Naive B cell (primary cell): ENCODE measurements at places on chromosomes 6 and 20.

DNA sequence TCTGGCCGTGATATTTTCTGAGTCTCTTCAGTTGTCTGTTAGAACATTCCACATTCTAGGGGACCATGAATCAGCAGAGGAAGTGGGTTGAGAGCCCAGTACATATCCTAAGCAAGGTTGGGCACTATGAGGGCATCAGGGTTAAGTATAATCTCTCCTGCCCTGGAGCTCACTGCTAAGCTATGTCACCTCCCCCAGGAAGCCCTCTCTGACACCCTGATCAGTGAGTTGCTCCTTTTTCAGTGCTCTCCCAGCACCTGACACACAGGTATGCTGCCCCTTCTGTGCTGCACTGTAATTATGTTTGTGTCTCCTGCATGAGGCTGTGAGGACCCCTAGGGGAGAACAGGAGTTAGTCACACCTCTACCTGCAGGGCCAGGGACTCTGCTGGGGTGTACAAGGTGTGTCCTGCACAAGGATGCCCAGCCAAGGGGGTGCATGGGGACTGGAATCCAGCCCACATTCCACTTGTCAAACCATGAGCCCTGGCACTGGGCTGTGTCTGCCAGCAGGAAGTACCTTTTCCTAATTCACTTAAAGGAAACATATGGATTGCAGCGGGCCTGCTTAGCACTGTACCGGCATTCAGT is 3.9 kb downstream of the RAB44 start:
- DNase-seq: no peak

GRCh38 chr20:47490795-47491194 is 10.9 kb upstream of the NCOA3 start:
- no peak for DNase-seq

DNA sequence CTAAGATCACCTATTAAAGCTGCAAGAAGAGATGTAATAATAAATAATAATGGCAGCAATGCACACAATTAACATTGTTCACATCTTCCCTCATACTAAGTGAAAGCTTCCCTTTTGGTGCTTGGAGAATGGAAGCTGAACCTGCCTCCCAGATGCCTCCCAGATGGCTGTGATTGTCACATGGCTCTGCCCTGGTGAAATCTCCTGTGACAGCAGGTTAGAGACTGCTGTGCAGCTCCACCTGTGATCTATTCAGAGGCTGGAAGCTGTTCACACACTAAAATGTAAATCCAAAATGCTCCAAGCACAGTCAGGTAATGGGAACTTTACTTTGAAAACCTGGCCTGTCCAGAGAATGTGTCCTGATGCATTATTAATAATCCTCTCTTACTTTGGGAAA is 41.7 kb upstream of the RGS17 start:
- DNase-seq: no peak

- DNase-seq: no peak
These were observed 58.0 kb upstream of the PHIP start for GRCh38 chr6:79135973-79136470.

GRCh38 chr6:85472744-85473143 is 22.9 kb downstream of the NT5E start:
- DNase-seq: no peak

GRCh38 chr6:33746651-33747100 is at the start of gene IP6K3:
IP6K3 (minus strand) TSS chr6:33746905; CDS start chr6:33735476, 11,429 bp downstream.
- no peak for DNase-seq

GRCh38 chr6:129447198-129447565 is 262.8 kb downstream of the ARHGAP18 start:
- DNase-seq: no peak

DNA sequence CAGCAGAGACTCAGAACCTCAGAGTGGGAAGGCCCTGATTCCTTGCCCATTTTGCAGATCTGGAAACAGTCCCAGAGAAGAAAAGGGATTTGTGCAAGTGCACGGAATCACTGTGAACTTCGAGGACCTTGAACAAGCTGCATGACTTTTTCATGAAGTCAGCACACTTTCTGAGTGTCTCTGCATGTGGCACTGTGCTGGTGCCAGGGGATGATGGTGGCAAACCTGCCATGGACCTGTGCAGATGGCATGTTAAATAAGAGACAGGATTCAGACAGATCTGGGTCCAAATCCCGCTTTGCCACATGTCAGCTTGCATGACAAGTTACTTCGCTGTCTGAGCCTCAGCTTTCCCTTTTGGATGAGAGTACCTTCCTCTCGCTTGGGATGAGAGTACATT is 26.8 kb downstream of the ZNF831 start:
- no peak for DNase-seq

GRCh38 chr20:43379239-43379917 is 78.3 kb upstream of the SRSF6 start:
- DNase-seq: no peak

GRCh38 chr6:121848523-121849255 is 413.2 kb downstream of the GJA1 start:
- no peak for DNase-seq

GRCh38 chr20:36604952-36605398 is 604 bp upstream of the RAB5IF start:
- DNase-seq: no peak

GRCh38 chr6:152146385-152146784 is 338.9 kb downstream of the ESR1 start:
- DNase-seq: no peak

DNA sequence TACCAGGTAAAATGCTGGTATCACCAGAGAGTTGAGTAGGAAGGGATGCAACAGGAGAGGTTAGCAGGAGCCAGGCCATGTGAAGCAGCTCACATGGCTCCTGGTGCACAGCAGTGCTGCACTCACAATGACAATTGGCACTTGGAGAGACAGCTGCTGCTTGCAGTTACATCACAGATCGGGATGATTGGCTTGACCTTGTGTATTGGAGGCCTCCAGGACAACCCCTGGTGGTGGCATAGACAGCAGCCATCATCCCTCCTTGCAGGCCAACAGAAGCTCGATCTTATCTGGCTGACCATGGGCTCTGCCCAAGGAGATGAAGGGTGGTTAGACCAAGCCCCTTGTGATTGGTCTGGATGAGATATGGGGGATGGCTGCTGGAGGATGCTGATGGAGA is 73.0 kb downstream of the EYA2 start:
- DNase-seq: no peak

DNA sequence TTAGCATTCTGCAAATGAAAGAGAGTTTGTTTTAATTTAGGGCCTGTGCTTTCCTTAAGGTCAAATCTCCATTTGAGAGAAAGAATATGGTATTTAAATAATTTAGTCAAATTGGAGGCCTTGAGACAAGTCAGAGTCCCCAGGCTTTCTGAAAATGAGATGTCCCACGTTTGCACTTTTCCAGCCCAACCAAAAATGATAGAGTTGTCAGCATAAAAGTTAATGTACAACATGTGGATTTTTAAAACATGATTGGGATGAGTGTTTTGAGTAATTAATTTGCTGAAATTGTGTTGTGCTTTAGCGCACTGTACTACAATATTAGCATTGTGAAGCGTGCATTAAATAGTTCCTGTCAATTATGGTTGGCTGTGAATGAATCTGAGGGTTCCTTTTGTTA is 10.0 kb downstream of the CD83 start:
- DNase-seq: no peak

DNA sequence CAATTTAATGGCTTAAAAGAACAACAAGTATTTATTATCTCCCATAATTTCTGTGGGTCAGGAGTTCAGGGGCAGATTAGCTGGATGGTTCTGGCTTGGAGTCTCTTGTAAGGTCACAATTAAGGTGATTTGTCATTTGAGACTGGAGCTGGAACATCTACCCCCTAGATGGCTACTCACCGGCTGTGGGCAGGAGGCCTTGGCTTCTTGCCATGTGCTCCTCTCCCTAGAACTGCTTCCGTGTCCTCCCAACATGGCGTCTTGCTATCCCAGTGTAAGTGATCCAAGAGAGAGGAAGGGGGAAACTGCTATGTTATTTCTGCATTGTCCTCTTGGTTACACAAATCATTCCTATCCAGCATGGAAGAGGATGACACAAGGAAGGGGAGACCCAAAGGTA is 210.2 kb upstream of the ECI2 start:
- DNase-seq: no peak

- DNase-seq: no peak
These were observed 149.5 kb downstream of the DOK5 start for GRCh38 chr20:54624706-54625390.

DNA sequence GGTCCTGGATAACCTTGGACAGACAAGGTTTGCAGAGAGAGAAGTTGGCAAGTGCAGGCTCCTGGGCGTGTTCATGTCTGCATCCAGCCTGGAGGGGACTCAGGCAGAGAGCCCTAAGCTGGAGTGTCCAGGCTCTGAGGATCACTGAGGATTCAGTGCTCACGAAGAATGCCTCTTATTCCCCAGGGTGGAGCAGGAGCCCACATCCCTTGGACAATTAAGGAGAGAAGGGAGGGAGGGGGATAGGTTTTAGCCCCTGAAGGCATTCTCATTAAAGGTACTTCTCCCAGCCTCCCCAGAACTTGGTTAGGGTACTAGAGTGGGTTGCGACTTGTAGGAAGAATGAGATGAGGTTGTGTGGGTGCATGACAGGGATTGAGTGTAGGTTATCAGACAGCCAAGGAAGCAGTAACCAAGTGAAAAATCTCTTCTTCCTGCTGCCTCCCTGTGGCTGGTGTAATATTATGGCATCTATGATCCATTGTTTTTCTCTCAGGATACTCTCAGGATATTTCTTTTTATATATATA is 680 bp downstream of the HLA-DPB1 start:
- no peak for DNase-seq

GRCh38 chr20:24705486-24705885 is 236.1 kb downstream of the SYNDIG1 start:
- DNase-seq: no peak

- peak; percentile 6 for DNase-seq
These were observed 27.4 kb upstream of the IGF2R start for GRCh38 chr6:159941286-159942113.

DNA sequence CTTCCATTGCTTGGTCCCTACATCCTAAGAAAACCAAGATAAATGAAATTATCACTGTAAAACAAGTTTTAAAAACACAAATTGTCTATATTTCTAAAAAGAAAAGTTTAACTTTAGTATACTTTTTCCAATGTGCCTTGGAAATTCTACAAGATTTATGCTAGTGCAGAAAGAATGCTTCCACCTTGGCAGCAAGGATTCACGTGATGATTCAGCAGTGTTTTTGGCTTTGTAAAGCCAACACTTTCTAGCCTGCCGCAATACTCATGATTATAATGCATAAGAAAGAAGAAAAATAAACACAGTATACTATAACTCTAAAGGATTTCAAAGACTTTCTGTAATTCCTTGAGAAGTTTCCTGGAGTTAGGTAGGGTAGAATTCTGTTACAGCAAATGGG is 442.7 kb downstream of the TENT5A start:
- no peak for DNase-seq

GRCh38 chr6:9659848-9660247 is 755.0 kb downstream of the TFAP2A start:
- no peak for DNase-seq

DNA sequence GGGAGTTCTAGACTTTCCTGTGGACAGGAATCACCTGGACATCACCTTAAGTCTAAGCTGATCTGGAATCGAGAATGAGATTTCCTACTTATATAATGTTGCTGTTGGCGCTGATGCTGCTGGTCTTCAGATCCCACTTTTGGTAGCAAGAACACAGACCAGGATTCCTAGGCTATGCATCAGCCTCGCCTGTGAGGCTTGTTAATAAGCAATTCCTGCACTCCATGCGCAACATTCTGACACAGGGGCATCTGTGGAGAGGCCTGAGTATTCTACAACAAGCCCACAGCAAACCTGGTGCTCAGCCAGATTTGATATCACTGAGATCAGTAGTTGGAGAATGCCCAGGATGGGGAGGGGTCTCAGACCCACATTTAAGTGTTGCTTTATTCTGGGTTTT is 52.0 kb upstream of the TRIM26 start:
- no peak for DNase-seq

GRCh38 chr6:134590449-134590848 is 272.5 kb upstream of the SGK1 start:
- DNase-seq: no peak

DNA sequence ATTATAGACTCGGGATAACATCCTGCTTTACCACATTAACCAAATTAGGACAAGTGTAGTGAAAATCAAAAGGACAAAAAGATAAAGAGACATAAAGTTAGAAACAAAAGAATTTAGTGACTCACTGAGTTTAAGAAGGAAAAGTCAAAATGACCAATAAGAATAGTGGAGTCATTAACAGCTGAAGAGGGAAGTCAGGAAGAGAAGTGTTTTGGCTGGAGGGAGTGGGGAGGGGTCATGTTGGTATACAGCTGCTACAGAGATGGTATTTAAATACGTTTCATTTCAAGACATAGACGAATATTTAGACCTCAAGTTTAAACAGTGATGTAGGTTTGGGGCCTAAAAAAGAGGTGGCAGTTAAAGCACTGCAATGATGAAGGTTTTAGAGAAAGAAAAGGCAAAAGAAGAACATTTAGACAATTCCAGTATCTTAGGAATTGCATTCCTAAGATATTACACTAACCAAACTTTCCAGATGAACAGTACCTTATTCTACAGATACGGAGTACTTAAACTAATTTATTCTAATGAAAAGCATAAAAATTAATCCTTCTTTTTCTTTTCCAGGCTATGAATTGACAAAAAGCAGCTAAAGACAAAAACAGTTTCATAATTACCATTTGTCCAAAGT is 10.6 kb downstream of the FKBP5 start:
- no peak for DNase-seq

DNA sequence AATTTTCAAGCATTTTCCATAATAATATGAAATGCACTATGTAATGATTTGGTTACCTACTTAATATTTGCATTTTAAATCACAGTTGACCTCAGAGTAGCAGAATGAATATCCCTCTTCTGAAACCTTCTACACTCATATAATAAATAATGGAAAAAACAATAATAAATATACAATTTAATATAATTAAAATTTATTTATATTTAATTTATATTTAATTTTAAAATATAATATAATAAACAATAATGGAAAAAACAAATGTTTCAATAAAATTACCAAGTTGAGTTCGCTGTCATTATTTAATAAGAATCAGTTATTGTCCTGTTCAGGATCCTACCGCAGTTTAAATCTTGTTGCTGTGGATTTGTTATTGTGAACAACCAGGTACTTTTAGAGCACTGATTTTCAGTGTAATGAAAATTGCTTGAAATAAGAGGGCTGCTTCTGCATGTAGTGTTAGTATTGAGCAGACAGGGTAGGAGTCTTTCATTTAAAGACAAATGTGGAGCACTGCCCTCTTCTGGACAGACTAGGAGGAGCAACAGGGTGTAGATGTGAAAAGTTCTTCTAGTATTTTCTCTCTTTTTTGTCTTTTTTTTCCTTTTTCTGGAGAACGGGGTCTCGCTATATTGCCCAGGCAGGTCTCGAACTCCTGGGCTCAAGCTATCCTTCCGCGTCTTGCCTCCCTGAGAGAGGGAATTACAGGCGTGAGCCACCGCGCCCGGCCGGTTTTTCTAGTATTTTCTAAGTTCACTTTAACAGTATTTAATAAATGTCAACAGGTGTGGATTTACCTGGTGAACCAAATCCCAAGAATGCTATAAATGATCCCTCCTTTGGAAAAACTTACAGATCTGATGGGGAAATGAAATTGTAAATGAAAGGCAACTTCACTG is 13.6 kb downstream of the TRAPPC3L start:
- DNase-seq: peak; percentile 69
